ENCODE measurements at places on chromosomes 1 and 21.

- DNase-seq, result no peak
These were observed 26.6 kb downstream of the SLX9 start for GRCh38 chr21:44966135-44967081.

DNA sequence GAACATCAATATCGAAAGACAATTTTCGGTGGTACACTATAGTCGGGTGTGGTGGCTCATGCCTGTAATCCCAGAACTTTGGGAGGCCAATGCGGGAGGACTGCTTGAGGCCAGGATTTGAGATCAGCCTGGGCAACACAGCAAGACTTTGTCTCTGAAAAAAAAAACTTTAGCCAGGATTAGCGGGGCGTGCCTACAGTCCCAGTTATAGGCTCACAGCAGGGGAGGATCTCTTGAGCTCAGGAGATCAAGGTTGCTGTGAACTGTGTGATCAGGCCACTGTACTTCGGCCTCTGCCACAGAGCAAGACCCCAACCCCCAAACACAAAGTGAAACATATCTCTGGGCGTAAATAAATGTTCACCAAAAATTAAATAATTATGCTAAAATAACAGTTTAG lies 1.6 kb downstream of the TADA1 start:
- DNase-seq, result no peak

DNA sequence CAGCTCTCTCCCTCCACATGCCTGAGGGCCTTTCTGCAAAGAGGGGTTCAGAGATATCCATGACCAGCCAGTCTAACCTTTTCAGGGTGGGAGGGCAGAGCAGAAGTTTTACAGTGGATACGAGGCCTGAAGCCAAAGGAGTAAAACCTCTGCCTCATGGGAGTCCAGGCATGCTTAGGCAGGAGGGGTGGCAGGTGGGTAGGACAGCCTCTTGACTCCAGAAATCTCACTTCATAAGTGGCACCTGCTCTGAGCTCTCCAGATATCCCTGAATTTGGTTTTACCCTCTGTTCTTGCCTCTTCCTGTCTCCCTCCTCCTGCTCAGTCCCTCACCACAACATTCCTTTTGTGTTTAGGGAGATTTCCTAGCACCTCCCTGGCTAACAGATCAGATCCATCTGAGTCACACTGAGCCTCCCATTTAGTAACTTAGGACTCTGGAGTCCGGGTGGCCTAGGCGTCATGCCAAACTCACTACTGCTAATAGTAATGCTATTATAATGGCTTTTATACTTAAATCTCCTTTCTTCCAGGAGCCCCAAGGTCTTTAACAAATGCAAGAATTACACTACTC lies 201.0 kb downstream of the HS2ST1 start:
- DNase-seq, result no peak

DNA sequence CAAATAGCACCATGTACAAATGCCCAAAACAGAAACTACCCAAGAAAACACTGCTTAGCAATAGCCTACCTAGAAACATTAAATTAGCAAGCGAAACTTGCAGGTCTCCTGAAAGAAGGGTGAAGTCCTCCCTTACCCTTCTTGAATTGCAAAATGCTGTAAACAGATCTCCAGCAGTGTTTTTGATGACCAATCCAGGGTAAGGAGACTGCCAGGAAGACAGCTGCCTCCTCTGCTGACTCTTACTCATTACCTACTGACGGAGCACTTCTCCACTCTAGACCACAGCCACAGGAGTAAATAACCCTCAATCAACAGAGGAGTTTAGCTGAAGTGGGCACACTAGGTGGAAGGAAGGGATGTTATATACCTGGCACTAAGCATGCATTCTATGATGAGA lies 32.2 kb upstream of the GADD45A start:
- DNase-seq, result peak; percentile 41

- DNase-seq, result no peak
These were observed 120.3 kb downstream of the TM2D1 start for GRCh38 chr1:61604684-61605083.

DNA sequence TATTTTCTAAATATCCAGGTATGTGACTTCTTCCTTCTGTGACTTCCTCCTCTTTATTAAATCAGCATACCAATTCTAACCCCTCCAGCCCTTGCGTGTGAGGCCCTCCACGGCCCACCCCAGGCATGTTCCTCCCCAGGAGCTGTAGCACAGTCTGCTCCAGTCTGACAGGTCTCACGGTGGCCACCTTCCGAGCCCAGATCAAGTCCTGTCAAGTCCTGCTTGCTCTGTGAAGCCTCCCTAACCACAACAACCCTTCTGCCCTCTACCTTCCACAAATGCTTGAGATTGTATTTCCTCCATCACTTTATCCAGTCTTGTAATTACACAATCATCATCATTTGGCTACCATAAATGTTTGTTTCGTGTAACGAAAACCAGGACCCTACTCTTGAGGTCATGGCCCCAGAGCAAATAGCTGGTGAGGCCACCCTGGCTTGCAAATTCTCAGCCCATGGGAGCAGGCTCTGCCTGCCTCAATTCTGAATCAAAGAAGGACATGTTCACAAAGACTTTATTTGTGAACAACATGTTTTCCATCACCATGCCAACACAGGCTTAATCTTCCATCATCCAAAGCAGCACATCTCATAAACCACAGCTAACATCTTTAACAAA lies 33.0 kb upstream of the S100A7 start:
- no peak for DNase-seq

DNA sequence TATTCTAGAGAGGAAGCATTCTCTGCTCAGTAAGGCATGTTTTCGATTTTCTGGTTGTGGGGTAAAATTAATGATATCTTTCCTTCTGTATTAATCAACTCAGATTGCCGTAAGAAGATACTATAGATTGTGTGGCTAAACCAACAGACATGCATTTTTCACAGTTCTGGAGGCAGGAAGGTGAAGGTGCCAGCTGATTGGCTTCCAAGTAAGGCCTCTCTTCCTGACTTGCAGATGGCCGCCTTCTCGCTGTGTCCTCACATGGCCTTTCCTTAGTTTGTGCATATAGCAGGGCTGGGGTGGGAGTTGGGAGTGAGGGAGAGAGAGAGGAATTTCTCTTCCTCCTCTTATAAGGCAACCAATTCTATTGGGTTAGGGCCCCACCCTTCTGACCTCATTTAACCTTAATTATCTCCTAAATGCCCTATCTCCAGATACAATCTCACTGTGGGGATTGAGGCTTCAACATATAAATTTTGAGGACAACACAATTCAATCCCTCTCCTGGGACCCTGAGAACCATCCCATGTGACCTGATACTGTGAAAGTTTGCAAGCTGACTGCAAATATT lies 52.3 kb upstream of the MRPS6 start:
- no peak for DNase-seq

DNA sequence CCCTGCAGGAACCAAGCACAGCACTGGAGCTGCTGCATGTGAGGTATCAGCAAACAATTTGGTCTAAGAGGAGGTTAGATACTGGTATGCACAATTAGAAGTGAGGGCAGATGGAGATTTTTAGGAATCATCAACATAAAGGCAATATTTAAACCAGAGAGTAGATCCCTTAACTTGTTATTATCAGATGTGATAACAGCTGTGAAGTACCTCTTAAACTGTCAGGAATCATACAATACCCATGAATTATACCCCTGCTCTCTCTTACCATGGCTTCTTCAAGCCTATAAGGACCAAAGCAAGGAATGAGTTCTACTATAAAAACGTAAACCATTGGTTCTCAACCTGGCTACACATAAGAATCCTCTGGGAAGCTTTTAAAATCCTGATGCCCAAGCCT lies 3.9 kb downstream of the BCAR3 start:
- no peak for DNase-seq

DNA sequence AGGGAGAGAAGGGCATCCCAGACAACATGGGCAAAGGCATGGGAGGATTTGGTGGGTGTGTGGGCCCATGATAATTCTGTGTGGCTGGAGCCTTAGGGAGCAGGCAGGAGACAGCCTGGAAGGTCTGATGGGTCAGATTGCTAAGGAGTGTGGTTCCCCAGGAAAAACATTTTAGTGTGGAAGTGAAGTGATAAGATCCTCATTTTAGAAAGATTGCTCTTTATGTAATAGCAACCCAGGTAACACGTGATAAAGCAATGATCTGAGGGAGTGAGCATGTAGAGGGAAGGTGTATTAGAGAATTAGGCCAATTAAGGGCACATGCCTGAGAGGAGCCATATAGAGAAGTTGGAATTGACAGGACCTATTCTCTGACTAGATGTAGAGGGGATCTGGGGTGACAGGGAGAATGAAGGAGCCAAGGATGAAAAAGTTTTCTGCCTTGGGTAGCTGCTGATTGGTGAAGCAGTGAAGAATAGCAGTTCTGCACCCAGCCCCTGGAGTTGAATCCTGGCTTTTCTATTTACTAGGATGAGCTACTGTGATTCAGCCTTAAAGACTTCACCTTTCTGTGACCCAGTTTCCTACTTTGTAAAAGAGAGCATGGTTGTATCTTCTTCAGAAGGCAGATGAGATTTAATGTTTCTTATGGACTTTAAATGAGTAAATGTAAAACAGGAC lies 18.7 kb upstream of the SLAMF6 start:
- DNase-seq, result no peak

GRCh38 chr21:32186804-32187203 lies 92.0 kb downstream of the MIS18A start:
- DNase-seq, result no peak

- DNase-seq, result peak; percentile 64
These were observed 61.7 kb upstream of the DNAJC6 start for GRCh38 chr1:65247419-65248359.

- DNase-seq, result no peak
These were observed 27.9 kb downstream of the RGS5 start for GRCh38 chr1:163174524-163175437.
